H9 (cell line): ENCODE measurements at places on chromosomes 16 and 17. TPM values are rescaled to one million over a fixed set of nuclear protein-coding genes. Genes with fewer than 3 reads are reported as not detected.

Gene SCARF1
- total RNA-seq = 2.1 and 2.4 TPM in 2 replicates

Gene DNAI2
- total RNA-seq = not detected in 2 replicates

Gene ABCA3
- total RNA-seq = 8.0 and 9.5 TPM in 2 replicates

Gene PERCC1
- total RNA-seq = not detected in 2 replicates

Gene CNTNAP4
- total RNA-seq = not detected in 2 replicates

Gene TUBB3
- 164 and 176 TPM in 2 replicates for total RNA-seq

Gene ABCC12
- total RNA-seq = 0.09 TPM in 1 of 2 replicates, not detected in the other

Gene CES3
- 3.4 and 3.7 TPM in 2 replicates for total RNA-seq

Gene PRR35
- 0.33 and 0.50 TPM in 2 replicates for total RNA-seq

Gene CYGB
- 2.4 and 2.8 TPM in 2 replicates for total RNA-seq

Gene MYL4
- total RNA-seq = 0.26 and 0.66 TPM in 2 replicates
